ENCODE measurements at places on chromosomes 5 and 9. TPM values are rescaled to one million over a fixed set of nuclear protein-coding genes. Genes with fewer than 3 reads are reported as not detected.
A peak's percentile ranks its signal among the peaks of the same experiment; 100 is the strongest.

Gene CDX1
- not detected for total RNA-seq

GRCh38 chr9:128733256-128733655 is 9.3 kb upstream of the ZDHHC12 start:
- no peak overlapping the region for H3K4me3 ChIP-seq
- H3K36me3 ChIP-seq: peaks cover 37% of the 10 kb centered on the region
- H3K27ac ChIP-seq: no peak overlapping the region
- DNase-seq: no peak
- H3K27me3 ChIP-seq: no peaks in the 10 kb centered on the region

- no peak for DNase-seq
- H3K4me3 ChIP-seq: no peak overlapping the region
- no peaks in the 10 kb centered on the region for H3K4me1 ChIP-seq
- no peaks in the 10 kb centered on the region for H3K27me3 ChIP-seq
These were observed 27.8 kb downstream of the MLANA start for GRCh38 chr9:5918460-5918859.

Gene ADAMTSL2
- total RNA-seq: 0.44 TPM

GRCh38 chr5:61000887-61001286 is 55.9 kb downstream of the NDUFAF2 start:
- H3K4me3 ChIP-seq: no peak overlapping the region
- peaks cover 2% of the 10 kb centered on the region for H3K4me1 ChIP-seq
- no peak for DNase-seq
- H3K27me3 ChIP-seq: no peaks in the 10 kb centered on the region
- H3K27ac ChIP-seq: no peak overlapping the region

- no peaks in the 10 kb centered on the region for H3K27me3 ChIP-seq
- H3K4me1 ChIP-seq: peaks cover 22% of the 10 kb centered on the region
- DNase-seq: peak; percentile 47
- H3K36me3 ChIP-seq: no peaks in the 10 kb centered on the region
- H3K27ac ChIP-seq: no peak within 1 kb of the TSS
- peak within 1 kb of the TSS; percentile 74 for H3K4me3 ChIP-seq
These were observed at the start of gene GALNT12 for GRCh38 chr9:98807070-98807813. Gene GALNT12 (plus strand): TSS chr9:98807670. CDS start chr9:98807699, 29 bp downstream.

Gene TSLP
- 0.12 TPM for total RNA-seq

Gene C7
- total RNA-seq: 3.4 TPM

DNA sequence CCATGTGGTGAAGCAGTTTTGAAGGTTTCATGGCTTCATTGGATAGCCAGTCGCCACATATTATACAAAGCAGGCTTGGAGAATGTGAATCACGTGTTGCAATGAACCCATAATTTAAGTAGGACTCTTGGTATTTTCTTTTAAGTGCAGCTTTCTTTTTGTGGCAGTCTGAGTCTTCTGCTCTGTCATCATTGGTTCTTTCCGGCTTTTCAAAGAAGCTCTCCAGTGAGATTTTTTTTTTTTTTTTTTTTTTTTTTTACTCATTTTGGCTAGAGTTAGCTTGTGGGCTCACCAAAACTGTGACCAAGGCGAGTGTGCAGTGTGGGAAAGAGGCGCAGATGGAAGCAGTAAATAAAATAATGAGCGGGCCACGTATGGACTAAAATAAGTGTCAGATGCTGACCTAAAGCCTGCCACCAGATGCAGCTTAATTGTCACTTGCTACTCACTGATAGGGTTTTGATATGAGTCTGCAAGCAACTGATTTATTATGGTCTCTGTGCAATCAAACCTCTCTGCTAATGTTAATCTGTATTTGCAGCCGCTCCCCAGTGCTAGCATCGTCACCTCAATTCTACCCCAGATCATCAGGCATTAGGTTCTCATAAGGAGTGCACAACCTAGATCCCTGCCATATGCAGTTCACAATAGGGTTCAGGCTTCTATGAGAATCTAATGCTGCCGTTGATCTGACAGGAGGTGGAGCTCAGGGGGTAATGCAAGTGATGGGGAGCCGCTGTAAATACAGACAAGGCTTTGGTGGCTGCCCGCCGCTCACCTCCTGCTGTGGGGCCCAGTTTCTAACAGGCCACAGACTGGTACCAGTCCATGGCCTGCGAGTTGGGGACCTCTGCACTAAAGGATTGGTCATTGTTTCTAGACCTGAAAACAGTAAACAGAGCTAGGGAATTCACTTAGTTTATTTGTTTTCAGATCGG is 45.5 kb upstream of the LARP1 start:
- H3K4me1 ChIP-seq: no peaks in the 10 kb centered on the region
- H3K36me3 ChIP-seq: no peaks in the 10 kb centered on the region
- no peak overlapping the region for H3K27ac ChIP-seq
- no peak for DNase-seq

- H3K4me1 ChIP-seq: peaks cover 12% of the 10 kb centered on the region
- no peak overlapping the region for H3K4me3 ChIP-seq
- peak; percentile 69 for DNase-seq
- H3K36me3 ChIP-seq: no peaks in the 10 kb centered on the region
- peak overlapping the region; percentile 83 for H3K27ac ChIP-seq
These were observed 8.5 kb upstream of the ACSL6 start for GRCh38 chr5:132019857-132020555.

Gene CD274
- 6.7 TPM for total RNA-seq
